Stimulated activated naive CD8-positive, alpha-beta T cell treated with anti-CD3 and anti-CD28 coated beads, Interleukin-15, amount 100 ng/mL, for 72 hours (primary cell): ENCODE measurements at places on chromosomes 4 and X.

- DNase-seq = no peak
Measured at GRCh38 chr4:1342003-1342402, 5.0 kb upstream of the UVSSA start.

DNA sequence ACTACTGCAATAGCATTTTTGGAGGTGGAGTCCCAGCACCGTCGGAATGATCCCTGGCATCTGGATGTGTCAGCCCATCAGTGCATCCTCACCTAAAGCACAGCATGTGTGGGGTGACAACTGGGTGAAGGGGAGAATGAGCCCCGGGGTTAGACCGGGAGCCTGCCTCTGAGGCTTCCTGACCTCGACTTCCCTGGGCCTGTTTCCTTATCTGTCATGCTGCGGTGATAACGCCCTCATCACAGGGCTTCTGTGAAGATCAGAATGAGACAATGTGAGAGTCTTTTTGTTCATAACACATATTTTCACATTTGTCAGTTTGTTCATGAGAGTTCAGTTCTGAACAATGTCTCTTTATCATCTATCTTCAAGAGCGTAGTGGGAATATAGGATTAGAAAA, 31.1 kb upstream of the PDLIM3 start:
- DNase-seq = no peak

- DNase-seq = no peak
Measured at GRCh38 chr4:11691236-11691635, 262.5 kb upstream of the HS3ST1 start.

DNA sequence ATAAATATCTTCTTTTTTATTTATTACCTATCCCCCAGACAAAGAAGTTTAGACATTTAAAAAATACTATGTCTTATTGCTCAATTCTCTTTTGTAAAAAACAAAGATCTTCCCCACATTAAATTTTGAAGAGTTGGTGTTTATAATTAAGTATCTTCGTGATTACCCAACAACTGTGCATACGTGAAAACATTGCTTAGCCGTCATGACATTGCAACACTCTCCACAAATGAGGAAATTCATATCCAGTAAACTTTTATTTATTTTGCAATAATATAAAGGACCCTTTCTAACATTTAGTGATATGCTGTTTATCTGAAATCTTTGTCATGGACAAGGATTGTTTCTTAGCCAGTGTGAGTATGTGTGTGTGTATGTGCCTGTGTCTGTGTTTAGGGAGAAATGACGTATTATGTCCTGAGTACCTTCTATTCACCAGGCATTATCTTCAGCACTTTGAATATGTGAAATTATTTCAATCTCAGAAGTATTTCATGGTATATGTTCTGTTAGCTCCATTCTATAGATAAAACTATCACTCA, 26.1 kb upstream of the EREG start:
- no peak for DNase-seq

DNA sequence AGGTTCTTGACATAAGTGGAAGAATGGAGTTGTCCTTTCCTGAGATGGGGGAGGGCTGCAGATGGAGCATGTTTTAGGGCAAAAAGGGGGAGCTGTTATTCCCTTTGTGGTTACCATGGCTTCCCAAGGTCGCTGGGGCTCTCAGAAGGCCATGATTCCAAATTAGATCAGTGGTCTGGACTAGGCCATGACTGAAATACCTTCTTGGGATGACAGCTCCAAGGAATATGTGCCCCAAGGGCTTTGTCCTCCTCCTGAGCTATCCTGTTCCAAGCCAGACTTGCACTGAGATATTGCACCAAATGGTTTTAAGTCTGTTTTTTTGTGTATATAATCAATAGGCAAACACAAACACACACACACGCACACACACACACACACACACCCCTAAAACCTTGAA, 3.0 kb upstream of the RBPJ start:
- no peak for DNase-seq

DNA sequence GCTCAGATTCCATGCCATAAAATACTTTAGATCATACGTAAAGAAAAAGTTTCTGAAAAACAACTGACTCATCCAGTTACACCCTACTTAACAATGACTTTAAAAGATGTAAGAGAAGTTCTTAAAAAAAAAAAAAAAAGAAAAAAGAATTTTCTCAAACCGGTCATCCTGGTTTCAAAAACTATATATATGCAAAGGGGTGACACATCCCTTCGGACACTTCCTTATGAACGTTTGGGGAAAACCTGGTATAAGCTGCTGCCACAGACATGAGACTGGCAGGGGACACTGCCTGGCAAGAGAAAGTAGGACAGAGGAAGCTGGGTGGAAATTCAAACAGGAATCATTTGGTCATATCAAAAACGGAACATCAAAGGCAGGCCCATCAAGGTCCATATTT, 81.2 kb upstream of the PRSS48 start:
- DNase-seq = no peak

- DNase-seq = no peak
Measured at GRCh38 chr4:174157106-174157607, 126.3 kb downstream of the FBXO8 start.

DNA sequence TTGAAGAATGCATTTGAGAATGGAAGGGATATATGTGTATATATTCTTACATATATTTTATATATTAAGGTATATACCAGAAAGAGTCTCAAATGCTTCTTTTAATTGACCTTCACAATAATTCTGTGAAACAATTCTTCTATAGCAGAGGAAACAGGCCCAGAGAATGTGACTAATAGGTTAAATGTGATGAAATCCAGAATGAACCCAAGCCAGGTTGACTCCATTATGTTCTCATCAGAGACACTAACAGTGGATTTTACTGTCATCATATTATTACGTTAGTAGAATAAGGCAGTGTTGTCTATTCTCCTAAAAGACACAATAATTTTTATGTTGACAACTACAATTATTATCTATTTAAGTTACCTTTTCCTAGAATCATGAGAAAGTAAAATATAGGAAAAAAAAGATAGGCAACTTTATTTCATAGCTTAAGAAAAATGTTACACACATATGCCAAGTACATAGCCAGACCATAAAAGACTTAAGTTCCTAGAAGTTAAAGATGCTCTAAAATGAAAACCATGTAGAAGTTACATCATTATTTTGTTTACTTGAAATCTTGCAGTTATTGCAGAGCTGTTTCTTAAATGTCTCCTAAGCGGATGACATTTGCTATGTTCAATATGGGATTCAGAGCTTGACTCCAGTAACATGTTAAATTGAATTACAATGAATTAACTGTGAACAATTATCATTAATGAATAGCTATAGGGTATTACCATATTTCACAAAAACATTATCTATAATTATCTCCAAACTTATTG, 56.2 kb upstream of the ANKRD50 start:
- DNase-seq = no peak

DNA sequence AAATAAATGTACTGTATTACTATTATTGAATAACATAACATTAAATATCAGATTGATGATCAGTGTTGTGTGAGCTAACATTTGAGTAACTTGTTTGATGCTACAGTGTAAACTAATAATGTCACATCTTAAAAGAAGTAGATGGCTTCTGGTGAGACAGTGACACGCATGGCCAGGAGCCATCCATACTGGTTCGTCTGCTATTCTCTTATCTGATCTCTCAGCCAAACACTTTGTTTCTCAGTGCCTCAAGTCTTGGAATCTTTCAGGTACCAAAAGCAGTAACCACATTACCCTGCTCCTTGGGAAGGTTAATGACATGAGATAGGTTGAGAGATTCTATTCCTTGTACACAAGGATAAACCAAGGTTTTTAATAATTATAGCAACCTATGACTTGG, 198.1 kb upstream of the IGFBP7 start:
- no peak for DNase-seq

GRCh38 chr4:162056990-162057389, 106.8 kb downstream of the FSTL5 start:
- DNase-seq = no peak

GRCh38 chr4:25234390-25235370, 847 bp downstream of the PI4K2B start:
- DNase-seq = peak; percentile 71

GRCh38 chr4:128234836-128235235, 52.8 kb downstream of the PGRMC2 start:
- DNase-seq = no peak

DNA sequence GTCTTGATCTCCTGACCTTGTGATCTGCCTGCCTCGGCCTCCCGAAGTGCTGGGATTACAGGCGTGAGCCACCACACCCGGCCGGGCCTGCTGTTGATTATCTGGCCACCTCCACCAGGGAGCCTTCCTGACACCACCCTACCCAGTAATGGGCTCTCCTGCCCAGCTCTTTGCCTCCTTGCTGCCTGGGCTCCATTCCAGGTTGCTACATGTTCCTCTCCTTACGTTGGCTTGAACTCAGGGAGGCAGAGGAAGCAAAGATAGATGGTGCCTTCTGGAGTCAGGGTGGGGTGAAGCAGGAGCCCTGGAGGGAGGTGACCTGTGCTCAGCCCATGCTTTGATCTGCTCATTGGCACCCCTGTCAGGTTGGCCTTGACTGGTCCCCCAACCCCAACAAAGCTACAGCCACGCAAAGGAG, 26.3 kb downstream of the FLNA start:
- DNase-seq = no peak

DNA sequence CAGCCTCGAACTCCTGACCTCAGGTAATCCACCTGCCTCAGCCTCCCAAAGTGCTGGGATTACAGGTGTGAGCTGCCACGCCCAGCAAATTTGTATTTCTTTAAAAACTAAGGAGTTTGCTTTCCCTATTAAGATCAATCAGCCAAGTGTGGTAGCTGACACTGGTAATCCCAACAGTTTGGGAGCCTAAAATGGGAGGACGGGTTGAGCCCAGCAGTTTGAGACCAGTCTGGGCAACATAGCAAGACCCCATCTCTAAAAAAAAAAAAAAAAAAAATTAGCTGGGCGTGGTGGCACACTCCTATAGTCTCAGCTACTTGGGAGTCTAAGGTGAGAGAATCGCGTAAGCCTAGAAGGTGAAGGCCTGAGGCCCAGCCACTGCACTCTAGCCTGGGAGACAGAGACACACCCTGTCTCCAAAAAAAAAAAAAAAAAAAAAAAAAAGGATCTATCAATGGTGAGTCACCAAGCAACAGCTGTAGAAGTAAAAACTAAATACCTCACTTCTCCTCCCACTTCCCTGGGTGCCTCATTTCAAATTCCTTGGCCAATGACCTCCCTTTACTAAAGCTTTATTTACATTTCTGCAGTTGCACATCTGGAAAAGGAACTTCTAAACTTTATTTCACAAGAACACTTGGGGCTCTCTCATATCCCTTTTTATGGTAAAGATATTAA, 54.5 kb downstream of the LDB2 start:
- DNase-seq = no peak

DNA sequence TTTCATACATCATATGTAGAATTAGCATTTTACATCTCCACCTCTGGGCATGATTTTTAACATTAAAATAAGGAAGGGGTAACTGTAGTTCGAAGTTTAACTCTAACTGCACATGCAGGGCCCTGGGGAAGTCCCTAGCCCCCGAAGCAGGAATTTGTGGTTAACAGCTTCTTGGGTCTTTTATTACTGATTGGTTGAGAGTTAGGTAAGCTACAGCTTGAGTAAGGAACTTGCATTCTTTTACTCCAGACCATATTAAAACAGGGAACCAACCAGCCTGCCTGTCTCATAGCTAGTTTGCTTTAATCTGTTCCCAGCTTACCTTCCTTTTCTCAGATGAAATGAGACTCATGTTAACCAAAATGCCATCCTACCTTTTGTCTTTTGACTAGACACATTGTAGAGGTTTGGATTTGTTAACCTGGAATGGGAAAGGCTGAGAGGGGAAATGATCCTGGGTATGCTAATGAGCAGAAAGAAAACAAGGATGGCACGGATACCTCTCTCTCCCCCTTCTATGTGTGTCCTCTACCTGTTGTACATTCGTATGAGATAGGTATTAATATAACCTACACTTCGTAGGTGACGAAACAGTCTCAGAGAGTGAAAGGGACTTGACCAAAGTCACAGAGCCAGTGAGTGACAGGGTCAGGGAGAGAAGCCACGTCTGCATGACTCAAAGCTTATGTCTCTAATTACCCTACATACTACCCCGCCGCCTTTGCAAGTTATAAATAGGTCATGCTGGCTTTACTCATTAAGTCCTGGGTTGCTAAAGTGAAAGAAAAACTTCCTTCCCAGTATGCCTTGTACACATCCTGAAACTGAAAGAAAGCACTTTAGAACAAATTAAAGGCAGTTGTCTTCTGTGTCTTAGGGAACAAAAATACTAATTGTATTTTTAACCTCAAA, 119.5 kb upstream of the AFF2 start:
- peak; percentile 69 for DNase-seq

- no peak for DNase-seq
Measured at GRCh38 chr4:5276475-5277075, 225.3 kb downstream of the STK32B start.

GRCh38 chrX:21905313-21905712, 35.2 kb upstream of the SMS start:
- DNase-seq = no peak

GRCh38 chr4:15132739-15133138, 130.5 kb downstream of the CPEB2 start:
- DNase-seq = no peak

- DNase-seq = no peak
Measured at GRCh38 chrX:111114806-111115205, 18.8 kb downstream of the PAK3 start.

DNA sequence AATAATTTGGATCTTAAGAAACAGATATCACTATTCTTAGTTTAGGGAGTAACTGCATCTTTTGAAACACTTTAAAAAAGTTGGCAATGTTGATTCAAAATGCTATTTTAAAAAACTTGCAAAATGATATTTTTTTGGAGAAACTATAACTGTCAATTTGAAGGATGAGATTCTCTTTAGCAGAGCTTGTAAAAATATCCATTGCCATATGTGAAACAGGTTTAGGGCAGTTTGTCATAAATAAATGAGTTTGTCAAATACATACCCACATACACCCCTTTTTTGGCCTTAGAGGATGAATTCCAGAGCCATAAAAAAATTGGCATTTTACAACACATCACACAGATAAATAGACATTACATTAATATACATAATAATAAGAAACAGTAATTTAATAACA, 174.6 kb downstream of the BMPR1B start:
- no peak for DNase-seq

DNA sequence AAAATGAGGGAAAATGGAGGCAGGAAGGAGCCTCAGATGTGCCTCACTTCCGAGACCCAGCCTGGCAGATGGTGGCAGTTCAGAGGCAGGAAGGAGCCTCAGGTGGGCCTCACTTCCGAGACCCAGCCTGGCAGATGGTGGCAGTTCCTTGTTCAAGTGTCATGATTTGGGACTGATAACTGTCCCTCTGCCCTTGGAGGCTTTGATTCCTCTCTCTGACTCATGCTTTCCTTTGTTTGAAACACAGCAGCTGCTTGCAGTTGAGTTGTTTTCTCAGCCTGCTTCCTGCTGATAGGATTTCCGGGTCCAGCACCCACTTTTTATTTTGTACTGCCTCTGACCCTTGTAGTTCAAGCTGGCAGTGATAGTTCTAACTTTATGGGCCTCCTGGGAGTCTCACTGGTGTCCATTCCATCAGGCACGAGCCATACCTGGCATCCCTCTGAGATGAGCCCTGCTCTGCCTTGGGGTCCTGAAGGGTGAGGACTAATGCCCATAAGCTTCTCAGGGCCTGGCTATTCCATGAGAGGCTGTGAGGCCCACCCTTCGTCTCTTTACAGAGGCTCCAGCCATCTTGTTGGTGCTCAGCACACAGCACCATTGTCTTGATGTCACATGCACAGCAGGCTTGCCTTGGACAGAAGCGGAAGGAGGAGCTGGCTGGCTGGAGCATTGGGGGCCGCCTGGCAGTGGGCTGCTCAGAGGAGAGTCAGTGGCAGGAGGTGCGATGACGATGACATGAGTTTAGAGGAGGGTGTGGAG, 13.0 kb downstream of the RGS12 start:
- DNase-seq = no peak

- DNase-seq = no peak
Measured at GRCh38 chrX:85111347-85111746, 107.7 kb downstream of the APOOL start.

GRCh38 chrX:44938111-44938510, 65.1 kb downstream of the KDM6A start:
- DNase-seq = no peak
